SIG-M5 (cell line): ENCODE measurements at places on chromosomes 12 and 14.

DNA sequence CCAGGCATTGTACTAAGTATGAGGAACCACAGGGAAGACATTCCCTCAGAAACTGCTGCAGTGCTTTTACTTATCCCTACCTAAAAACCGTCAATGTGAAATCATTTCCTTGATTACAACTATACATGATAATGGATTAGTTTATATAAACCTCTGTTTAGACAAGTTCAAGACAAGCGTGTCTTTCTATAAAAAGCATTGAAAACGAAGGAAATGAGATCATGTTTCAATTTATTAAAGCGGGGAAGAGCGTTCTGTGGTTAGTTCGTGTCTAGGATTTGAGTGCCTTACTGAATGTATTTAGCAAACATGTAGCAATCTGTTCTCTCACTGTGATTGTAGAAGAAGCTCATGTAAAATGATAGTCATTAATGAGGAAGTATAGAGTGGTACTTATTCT is 37.5 kb downstream of the GALC start:
- DNase-seq = no peak

DNA sequence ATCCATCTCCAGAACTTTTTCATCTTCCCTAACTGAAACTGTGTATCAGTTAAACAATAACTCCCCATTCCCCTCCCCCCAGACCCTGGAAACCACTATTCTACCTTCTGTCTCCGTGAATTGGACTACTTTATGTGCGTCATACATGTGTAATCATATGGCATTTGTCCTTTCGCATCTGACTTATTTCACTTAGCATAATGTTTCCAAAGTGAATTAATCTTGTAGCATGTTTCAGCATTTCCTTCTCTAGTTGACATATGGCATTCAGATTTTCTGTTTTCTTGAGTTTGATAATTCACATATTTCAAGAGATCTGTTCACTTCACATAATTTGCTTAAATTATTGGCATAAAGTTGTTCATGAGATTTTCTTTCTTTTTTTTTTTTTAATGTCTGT is 9.8 kb downstream of the CYP46A1 start:
- DNase-seq = no peak

DNA sequence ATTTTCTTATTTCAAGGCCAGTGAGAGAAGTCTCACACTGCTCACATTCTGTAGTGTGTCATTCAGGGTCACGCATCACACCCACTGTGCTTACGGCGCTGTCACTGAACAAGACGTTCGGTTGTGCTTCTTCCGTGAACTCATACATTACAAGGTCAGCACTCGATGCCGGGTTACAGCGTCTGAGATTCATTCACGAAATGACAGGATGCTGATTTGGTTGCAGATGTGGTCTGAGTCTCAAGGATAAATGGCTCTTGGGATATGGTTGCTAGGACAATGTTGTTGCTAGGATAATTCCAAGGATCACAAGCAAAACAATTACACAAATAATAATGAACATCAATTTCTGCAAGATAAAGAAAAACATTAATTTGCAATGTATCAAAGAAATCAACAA is 47.4 kb downstream of the STX2 start:
- no peak for DNase-seq

DNA sequence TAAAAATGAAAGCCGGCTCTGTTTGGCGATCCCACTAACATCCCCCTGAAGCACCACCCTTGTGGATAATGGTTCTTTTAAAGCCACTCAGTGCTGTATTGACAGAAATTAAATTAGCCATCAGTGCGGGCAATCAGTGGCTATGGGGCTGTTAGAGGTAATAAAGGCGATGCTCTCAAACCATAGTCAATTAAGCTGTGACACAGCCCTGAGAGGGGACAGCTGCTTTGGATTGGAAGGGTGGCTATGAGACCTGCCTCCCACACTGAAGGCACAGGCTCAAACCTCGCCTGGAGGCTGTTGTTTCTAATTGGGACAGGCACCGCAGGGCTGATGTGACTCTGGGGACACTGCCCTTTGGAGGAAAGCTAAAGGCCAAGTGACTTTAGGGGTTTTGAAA is 562.2 kb downstream of the VRK1 start:
- no peak for DNase-seq

DNA sequence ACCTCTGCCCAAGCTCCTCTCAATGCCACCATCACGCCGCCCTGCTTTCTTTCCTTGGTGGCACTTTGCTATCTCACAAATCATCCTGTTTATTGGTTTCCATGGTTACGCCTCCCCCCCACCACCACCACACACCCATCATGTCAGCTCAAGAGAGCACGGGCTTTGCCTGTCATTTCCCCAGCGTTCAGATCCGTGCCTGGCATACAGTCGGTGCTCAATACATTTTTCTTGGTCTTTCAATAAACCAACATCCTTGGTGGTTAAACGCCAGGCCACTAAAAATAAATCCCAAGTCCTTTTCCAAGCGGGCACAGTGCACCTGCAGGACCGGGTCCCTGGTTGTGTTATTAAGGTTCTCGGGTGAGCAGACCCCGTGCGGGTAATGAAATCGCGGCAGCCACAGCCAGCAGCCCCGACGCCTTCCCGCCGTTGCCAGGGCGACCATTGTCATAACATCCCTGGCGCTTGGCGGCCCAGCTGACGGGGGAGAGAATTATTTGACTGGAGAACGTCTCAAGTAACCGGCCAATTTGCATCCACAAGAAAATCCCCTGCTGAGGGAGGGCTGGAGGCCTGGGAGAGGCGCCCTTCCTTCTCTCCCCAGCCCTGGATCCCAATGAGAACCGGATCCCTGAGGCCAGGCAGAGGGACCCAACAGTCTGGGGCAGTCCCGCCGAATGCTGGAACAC is 92.9 kb downstream of the KSR2 start:
- no peak for DNase-seq

GRCh38 chr12:54261815-54262402 is 18.0 kb downstream of the CBX5 start:
- DNase-seq = no peak

DNA sequence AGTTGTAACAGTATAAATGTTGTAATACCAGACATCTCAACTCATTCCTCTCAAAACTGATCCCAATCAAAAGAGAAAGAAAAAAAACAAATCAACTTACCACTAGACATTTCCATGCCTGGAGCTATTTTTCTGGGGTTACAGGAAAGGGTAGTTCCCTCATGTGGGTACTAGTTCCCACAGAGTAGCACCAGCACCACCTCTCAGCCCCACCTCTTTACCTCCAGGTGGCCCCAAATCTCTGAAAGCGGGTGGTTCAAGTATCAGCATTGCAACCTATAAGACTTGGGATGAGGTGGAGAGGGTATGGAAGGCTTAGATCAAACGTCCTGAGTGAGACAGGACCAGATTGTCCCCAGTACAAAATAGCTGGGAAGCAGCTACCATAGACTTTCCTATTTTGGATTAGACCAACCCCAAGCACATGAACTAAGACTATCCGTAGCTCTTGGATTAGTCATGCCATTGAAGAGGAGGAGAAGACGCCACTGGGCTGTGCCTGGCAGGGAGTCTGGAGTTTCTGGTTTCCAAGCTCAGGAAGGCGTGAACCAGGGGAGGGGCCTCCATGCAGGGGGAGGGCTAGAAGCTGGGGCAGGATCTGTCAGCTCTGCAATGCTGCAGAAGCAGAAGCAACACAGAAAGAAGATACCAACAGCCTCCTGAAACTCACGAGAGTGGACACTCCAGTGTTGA is at the start of gene SLC39A2:
SLC39A2 (plus strand) TSS at position 620 of the 693 bp plus-strand sequence. CDS start 154 bp downstream, outside the sequence.
- DNase-seq = no peak

- DNase-seq = no peak
Measured at GRCh38 chr14:33563191-33563900, 387.5 kb downstream of the EGLN3 start.

DNA sequence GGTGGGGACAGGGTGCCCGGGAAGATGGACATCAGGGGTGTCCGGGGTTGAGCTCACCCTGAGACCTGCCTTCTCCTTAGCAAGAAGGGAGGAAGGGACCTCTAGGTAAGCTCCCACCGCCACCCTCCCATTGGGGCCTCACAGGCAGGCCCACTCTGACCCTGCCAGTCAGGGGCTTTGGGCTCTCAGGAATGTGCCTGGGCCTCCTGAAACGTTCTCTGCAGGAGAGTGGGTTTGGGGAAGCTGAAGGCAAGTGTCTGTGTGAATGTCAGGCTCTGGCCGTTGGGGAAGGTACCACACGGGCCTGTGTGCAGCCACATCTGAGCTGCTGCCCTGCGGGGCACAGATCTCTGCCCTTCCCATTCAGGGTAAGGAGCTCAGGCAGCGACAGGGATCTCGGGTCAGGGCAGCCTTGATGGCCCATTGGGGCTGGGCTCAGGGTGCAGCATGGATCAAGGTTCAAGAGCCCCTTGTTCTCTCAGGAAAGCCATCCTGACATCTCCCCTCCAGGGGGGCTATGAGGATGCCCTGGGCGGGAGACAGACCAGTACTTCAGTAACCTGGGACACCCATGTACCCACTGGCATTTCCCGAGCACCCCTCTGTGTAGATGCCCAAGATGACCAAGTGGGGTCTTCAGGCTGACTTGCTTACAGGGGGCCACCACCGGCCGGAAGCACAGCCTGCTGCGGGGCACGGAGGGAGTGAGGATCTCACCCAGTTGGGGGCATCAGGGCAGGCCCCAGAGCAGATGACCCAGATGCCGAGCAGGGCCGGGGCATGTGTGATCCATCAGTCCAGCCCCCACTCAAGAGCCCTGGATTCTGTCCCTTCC is 29.7 kb downstream of the FAM222A start:
- no peak for DNase-seq

DNA sequence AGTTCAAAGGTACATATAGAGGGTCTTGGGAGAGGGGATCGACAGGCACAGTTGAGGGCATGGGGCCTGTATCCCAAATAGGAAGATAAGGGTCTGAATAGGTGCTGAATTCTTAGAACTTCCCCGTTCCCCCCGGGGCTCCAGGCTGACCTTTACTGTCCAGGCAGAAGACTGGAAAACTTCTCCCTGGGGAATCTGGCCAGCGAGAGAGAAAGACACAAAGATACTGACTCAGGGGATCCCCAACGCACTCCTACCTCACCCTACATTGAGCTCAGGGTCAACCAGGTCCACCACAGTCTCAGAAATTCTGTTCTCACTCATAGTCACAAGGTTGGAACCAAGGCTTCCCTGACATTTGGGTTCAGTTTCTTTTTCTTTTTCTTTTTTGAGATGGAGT is 46.2 kb downstream of the ACACB start:
- no peak for DNase-seq
